ENCODE measurements at places on chromosomes 6 and 20. TPM values are rescaled to one million over a fixed set of nuclear protein-coding genes. Genes with fewer than 3 reads are reported as not detected.
A peak's percentile ranks its signal among the peaks of the same experiment; 100 is the strongest.

GRCh38 chr20:2349801-2350200, 30.9 kb upstream of the TGM6 start:
- H3K27me3 ChIP-seq, result peaks cover 3% of the 10 kb centered on the region
- H3K4me1 ChIP-seq, result no peaks in the 10 kb centered on the region
- H3K4me3 ChIP-seq, result no peak overlapping the region
- DNase-seq, result no peak
- H3K27ac ChIP-seq, result no peak overlapping the region

GRCh38 chr6:85458184-85458583, 8.3 kb downstream of the NT5E start:
- H3K4me3 ChIP-seq, result no peak overlapping the region
- H3K27ac ChIP-seq, result no peak overlapping the region
- no peaks in the 10 kb centered on the region for H3K36me3 ChIP-seq
- no peaks in the 10 kb centered on the region for H3K4me1 ChIP-seq

Gene KCNG1
- total RNA-seq, result not detected

Gene LGSN
- not detected for total RNA-seq

- peak overlapping the region; percentile 21 for H3K4me3 ChIP-seq
- H3K27me3 ChIP-seq, result peaks cover 4% of the 10 kb centered on the region
- peak; percentile 52 for DNase-seq
- H3K36me3 ChIP-seq, result no peaks in the 10 kb centered on the region
- no peaks in the 10 kb centered on the region for H3K4me1 ChIP-seq
- H3K27ac ChIP-seq, result no peak overlapping the region
Observed at GRCh38 chr20:46458866-46459750, 52.7 kb upstream of the ELMO2 start.

Gene RIPPLY2
- total RNA-seq, result not detected
